ENCODE measurements at places on chromosomes 5 and 9.

DNA sequence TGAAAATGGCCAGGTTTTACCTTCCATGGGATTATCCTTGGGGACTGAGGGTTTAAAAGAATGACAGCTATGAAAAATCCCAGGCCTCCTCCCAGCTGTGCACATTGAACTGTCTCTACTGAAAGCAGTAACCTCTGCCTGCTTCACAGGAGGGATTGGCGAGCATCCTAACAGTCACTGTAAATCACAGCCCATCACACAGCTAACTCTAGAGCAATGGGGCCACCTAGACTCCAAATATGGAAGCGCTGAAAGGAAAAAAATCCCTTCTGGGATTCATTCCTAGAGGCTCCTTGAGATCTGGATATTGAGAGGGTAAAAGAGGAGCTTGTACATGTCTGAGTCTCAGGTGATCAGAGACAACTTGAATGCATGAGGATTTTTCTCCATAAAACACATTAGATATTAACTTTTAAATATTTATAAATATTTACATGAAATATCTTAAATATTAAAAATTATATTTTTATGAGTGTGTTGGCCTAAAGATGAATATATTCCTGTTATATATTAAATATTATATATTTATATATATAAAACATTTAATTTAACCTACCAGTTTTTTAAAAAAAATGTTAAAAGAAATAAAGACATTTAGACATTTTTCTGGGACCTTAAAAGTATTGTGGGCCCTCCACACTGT, 133.8 kb upstream of the SLC24A2 start:
- DNase-seq, result no peak

- no peak for DNase-seq
Observed at GRCh38 chr9:135330685-135331590, 148.6 kb upstream of the PPP1R26 start.

GRCh38 chr9:89536600-89536999, 38.7 kb upstream of the SEMA4D start:
- DNase-seq, result no peak

- DNase-seq, result no peak
Observed at GRCh38 chr9:133087429-133088145, 25.8 kb downstream of the CEL start.

- no peak for DNase-seq
Observed at GRCh38 chr5:77065256-77065655, 21.8 kb downstream of the ZBED3 start.

DNA sequence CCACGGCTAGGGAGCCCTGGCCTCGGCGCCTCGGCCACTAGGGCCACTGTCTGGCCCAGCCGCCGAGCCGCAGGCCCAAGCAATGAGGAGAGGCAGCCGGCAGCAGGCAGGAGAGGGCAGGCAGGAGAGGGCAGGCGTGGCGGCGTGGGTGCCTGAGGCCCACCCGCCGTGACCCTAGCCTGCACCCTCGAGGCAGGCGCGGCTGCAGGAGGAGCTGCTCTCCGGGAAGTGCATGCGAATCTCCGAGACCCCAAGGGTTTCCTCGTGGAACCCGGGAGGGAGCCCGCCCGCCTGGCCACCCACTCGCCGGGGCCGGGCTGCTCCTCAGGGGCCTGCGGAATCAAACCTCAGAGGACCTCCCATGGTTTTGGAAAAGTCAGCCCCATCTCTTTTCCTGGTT, 9.3 kb downstream of the GRIN1 start:
- DNase-seq, result no peak

GRCh38 chr5:74432216-74432615, 208.3 kb downstream of the ENC1 start:
- DNase-seq, result no peak

GRCh38 chr5:175195698-175196656, 248.0 kb downstream of the DRD1 start:
- no peak for DNase-seq

GRCh38 chr5:56375011-56375410, 141.9 kb upstream of the ANKRD55 start:
- DNase-seq, result no peak

- DNase-seq, result no peak
Observed at GRCh38 chr5:81172710-81173109, 60.4 kb upstream of the CKMT2 start.

DNA sequence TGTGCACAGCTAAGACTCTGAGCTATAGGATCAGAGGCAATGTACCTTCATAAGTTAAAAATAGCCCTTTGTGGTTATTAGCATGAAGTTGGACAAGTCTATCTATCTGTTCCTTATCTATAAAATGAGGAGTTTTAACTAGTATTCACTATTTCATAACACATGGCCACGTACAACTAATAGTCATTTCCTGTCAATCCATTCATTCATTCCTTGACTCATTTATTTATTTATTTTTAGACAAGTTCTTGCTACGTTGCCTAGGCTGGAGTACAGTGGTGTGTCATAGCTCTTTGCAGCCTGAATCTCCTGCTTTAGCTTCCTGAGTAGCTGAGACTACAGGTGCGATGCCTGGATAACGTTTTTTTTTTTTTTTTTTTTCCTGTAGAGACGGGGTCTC, 92.1 kb downstream of the NR3C1 start:
- DNase-seq, result no peak

GRCh38 chr9:126872516-126872915, 12.1 kb downstream of the ZBTB34 start:
- no peak for DNase-seq

- DNase-seq, result no peak
Observed at GRCh38 chr5:34051374-34051980, 8.5 kb upstream of the C1QTNF3 start.

DNA sequence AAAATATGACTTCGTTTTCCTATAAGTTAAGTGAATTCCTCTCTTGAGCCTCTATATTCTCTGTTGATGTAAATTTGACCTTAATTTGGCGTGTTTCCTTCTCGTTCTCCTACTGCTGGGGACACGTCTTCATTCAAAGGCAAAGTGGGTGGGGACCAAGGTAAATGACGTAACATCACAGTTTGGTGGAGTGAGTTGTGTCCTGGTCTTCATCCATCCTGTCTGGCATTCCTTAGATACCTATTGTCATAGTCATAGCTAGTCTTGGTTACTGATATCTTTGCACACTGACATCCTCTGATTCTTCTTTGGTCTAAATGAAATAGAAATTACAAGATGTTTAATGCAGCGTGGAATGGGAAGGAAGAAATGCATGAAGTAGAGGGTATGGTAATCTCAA, 108.5 kb downstream of the NNT start:
- DNase-seq, result no peak
